ENCODE measurements at places on chromosomes 11 and 22.

- DNase-seq, result no peak
These were observed 15.5 kb upstream of the OR2AT4 start for GRCh38 chr11:75112200-75112599.

- no peak for DNase-seq
These were observed 81.9 kb upstream of the CRTAM start for GRCh38 chr11:122756417-122756816.

DNA sequence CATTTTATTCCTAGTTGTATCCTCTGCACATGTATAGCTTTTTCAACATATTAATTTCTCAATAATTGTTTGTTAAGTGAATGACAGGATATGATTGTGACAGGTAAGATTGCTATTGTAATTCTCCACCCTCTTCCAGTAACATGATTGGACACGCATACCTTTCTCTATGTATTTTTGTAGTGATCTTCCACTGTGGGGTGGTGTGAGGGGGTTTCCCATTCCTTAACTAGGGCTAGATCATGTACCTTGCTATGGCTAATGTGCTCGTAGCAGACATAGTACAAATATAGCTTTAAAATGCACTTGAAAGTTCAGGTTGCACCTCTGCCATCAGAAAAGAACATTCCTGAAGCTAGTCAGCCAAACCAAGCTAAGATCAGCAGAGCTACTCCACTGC lies 2392.8 kb upstream of the RAG2 start:
- DNase-seq, result no peak

GRCh38 chr11:14358729-14359439 lies at the start of gene RRAS2:
TSS of gene RRAS2 (minus strand) at chr11:14359183. CDS start at chr11:14358870, 313 bp downstream.
- DNase-seq, result no peak

- no peak for DNase-seq
These were observed 16.9 kb upstream of the MUC2 start for GRCh38 chr11:1057806-1058205.

GRCh38 chr11:29847219-29847618 lies 169.6 kb downstream of the KCNA4 start:
- DNase-seq, result no peak

- no peak for DNase-seq
These were observed 10.3 kb downstream of the APOBEC3A start for GRCh38 chr22:38967451-38968450.

DNA sequence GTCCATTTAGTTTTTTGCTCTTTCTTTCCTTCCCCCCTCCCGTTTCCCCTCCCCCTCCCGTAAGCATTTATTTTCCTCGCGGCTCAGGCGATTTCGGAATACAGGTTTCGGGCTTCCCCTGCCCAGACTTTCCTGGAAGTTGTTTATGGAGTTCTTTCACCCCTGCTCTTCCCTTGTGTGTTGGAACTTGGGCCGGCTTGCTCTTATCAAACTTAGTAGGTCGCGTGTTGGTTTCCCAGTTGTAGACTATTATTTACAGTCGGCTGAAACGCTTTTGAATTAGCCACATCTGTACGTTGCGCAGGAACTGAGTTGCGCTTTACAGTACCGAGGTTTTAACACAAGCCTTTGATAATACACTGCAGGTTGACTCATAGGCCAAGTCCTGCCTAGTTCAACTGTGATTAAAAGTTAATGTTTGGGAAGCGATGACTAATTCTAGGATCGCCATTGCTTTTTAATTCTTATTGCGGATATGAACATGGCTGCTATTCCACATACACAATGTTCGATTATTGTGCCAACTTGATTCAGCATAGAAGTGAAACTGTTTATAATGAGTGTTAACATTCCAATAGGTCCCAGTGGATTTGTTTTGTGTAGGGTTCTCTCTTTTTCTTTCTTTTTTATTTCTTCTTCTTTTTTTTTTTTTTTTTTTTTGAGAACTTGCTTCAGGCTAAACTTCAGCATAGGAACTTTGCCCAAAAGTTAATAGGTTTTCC lies 1.7 kb downstream of the YAP1 start:
- no peak for DNase-seq

GRCh38 chr11:68889948-68890446 lies 13.6 kb downstream of the MRPL21 start:
- DNase-seq, result no peak

GRCh38 chr11:72218251-72218745 lies 1.7 kb downstream of the FOLR2 start:
- DNase-seq, result no peak

- no peak for DNase-seq
These were observed 38.5 kb downstream of the TCF20 start for GRCh38 chr22:42231929-42232328.

DNA sequence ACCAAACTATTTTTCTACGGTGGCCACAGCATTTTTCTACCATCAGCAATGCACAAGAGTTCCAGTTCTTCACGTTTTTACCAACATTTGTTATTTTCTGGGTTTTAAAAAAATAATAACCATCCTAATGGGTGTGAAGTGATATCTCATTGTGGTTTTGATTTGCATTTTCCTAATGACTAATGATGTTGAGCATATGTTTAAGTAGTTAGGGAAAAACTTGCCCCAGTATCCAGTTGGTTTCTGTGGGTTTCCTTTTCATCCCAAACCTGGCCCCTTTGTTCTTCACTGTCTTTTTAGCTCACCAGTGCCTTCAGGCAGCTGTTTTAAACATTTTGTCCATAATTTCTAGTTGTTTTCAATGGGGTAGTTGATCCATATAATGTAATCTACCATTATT lies 14.7 kb upstream of the PTS start:
- no peak for DNase-seq

DNA sequence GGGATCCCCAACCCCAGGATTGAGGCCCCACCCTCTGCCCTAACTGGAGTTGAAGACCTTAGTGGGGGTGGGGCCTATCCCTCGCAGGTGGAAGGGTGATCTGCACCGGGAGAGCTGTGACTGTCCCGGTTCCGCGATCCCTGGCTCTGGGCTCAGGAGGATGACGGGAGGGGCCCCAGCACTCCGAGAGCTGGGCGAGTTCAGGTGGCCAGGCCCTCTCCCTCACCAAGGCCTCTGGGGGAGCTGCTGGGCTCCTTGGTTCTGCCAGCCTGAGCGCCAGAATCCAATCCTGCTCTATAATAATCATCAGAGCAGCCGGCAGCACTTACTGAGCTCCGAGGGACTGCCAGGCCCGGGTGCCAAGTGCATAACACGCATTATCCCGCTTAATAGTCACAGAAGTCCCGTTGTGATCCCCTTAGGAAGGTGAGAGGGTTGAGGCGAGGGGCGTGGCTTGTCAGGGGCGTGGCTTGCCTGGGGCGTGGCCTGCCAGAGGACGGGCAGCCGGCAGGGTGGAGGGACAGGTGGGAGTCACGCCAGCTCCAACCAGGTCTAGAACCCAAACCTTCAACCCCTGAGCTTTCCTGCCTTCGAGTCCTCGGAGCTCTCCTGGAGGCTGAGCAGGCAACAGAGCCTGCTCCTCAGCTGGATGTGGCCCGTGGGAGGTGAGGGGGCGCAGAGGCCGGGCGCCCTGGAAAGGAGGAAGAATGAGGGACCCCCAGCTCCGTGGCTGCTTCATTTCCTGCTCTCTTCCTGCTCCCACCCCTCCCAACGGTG lies 7.3 kb upstream of the SYT7 start:
- DNase-seq, result no peak
